ENCODE measurements at places on chromosomes 3 and 15. TPM values are rescaled to one million over a fixed set of nuclear protein-coding genes. Genes with fewer than 3 reads are reported as not detected.

Gene CADM2
- total RNA-seq, result not detected

Gene COL7A1
- 227 TPM for total RNA-seq

Gene CAV3
- total RNA-seq, result not detected

Gene LEKR1
- 1.0 TPM for total RNA-seq

Gene AVEN
- 25.7 TPM for total RNA-seq

Gene STARD9
- 1.4 TPM for total RNA-seq

Gene SMCO1
- total RNA-seq, result not detected

Gene RAB6B
- 2.5 TPM for total RNA-seq

Gene BTD
- 17.0 TPM for total RNA-seq

Gene OR4M2
- not detected for total RNA-seq

Gene TMEM108
- not detected for total RNA-seq

Gene ZNF80
- total RNA-seq, result not detected

Gene MOBP
- not detected for total RNA-seq

Gene TTC21A
- 1.9 TPM for total RNA-seq

Gene LMAN1L
- total RNA-seq, result not detected

Gene ROPN1
- not detected for total RNA-seq

Gene SLC9C1
- not detected for total RNA-seq

Gene SCAANT1
- total RNA-seq, result not detected

Gene CLDN18
- total RNA-seq, result not detected

Gene STRIT1
- not detected for total RNA-seq

Gene FANCD2OS
- not detected for total RNA-seq

Gene ASB14
- not detected for total RNA-seq

Gene HIGD2B
- not detected for total RNA-seq

Gene CLRN1
- total RNA-seq, result not detected

Gene ECE2
- not detected for total RNA-seq

Gene ETFA
- total RNA-seq, result 274 TPM

Gene TOP2B
- total RNA-seq, result 61.9 TPM

Gene SLC2A2
- not detected for total RNA-seq

Gene ISL2
- 4.7 TPM for total RNA-seq

Gene PLSCR4
- total RNA-seq, result 6.7 TPM

Gene CIP2A
- total RNA-seq, result 13.2 TPM

Gene INO80
- total RNA-seq, result 11.9 TPM

Gene CCDC50
- 26.0 TPM for total RNA-seq

Gene THAP10
- total RNA-seq, result 5.8 TPM

Gene DNAH12
- not detected for total RNA-seq

Gene ACOX2
- total RNA-seq, result 8.8 TPM

Gene CCDC9B
- total RNA-seq, result 22.7 TPM

Gene IL17RB
- total RNA-seq, result 1.2 TPM

Gene TTLL13
- total RNA-seq, result 0.14 TPM

Gene RARB
- 8.8 TPM for total RNA-seq

Gene PSTPIP1
- total RNA-seq, result not detected

Gene MUSTN1
- total RNA-seq, result not detected

Gene ACKR4
- not detected for total RNA-seq

Gene SLC12A1
- not detected for total RNA-seq

Gene ESYT3
- 0.54 TPM for total RNA-seq

Gene AGBL1
- total RNA-seq, result not detected

Gene MEGF11
- total RNA-seq, result 0.70 TPM

Gene CCR8
- not detected for total RNA-seq

Gene GPR160
- 1.1 TPM for total RNA-seq

Gene TAMM41
- 26.2 TPM for total RNA-seq

Gene AMOTL2
- 46.2 TPM for total RNA-seq

Gene SGO1
- 14.2 TPM for total RNA-seq

Gene DYNC1LI1
- 39.4 TPM for total RNA-seq

Measured in A549 treated with ZK216348 at 1 μM for 4 hours (cell line).